Upper lobe of left lung (tissue), 6 donors: ENCODE measurements at places on chromosomes 2 and 18. TPM values are rescaled to one million over a fixed set of nuclear protein-coding genes. Genes with fewer than 3 reads are reported as not detected.

MOCOS gene
- 4.7 TPM for total RNA-seq

DNA sequence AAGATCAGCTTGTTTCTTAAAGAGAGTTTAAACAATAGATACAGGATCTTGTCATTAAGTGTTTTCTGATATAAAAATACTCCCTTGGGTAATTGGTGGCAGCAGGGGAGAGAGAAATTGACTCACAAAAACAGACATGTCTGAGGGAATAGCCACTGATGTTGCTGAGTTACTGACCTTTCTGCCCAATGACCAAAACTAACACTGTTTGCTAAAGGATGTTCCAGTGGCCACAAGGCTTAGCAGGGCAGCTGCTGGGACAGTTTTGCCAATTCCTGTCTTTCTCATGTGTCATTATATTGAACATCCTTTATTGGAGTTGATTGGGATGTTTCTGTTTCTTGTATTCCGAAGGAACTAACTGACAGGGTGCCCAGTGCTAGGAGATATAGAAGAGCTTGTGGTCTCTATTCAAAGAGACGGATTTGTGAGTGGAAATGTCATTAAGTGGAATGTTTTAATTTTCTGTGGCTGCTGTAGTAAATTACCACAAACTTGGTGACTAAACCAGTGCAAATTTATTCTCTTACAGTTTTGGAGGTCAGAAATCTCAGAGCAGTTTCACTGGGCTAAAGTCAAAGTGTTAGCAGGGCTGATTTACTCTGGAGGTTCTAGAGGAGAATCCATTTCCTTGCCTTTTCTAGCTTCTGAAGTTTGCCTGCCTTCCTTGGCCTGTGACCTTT is 124.8 kb upstream of the RMDN2 start:
- H3K36me3 ChIP-seq: no peaks in the 10 kb centered on the region
- H3K27ac ChIP-seq: no peak overlapping the region
- H3K27me3 ChIP-seq: no peaks in the 10 kb centered on the region
- no peak overlapping the region for H3K4me3 ChIP-seq

AUP1 gene
- 100.0 TPM for total RNA-seq

DNA sequence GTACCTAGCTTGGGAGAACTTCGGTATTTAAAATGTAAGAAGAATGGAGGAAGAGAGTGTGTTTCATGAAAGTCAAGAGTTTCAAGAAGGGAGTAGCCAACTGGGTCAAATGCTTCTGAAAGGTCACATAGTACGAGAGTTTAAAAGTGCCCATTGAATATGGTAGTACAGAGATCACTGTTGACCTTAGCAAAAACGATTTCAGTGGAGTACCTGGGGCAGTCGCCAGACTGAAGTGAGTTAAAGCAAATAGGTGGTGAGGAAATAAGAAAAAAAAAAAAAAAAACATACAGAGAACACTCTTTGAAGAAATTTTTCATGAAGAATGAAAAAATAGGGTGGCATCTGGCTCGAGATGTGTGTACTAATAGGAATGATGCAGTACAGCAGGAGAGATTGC is 11.5 kb downstream of the LIPT1 start:
- H3K4me3 ChIP-seq: no peak overlapping the region
- peaks cover 14% of the 10 kb centered on the region for H3K36me3 ChIP-seq
- H3K4me1 ChIP-seq: no peaks in the 10 kb centered on the region
- DNase-seq: peak; percentile 67

DNA sequence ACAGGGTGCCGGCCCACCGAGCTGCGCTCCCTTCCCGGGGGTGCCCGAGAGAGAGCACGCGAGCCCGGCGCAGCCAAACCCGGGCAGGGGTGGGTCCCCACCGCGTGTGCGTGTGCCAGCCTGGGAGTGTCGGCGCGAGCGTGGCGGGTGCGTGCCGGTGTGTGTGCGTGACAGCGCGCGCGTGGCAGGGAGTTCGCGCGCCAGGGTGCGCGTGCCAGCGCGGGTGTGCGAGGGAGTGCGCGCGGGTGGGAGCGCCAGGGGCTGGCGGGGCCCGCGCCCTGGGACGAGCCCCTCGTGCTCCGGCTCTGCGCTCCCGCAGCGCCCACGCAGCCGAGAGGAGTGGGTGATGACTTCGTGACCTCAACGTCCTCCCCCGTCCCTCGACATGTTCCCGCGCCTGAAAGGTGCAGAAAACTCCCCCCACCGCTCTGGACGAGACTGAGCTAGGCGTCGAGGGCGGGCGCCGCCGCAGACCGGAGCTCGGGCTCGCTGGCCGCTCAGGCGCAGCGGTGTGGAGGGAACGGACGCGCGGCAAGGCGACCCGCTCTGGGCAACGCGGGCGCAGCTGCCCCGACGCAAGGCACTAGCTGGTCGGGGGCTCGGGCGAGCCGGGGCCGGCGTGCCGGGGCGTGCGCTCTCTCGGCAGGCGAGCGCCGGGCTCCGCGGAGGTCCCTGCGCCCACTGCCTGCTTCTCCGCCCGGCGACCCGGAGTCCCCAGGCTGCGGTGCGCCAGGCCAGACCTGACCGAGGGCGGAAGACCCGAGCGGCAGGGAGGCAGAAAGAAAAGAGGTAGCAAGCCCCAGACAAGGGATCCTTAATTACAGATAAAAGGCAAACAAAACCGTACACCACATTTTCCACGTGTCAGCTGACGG is 582.8 kb downstream of the ZEB2 start:
- H3K27me3 ChIP-seq: no peaks in the 10 kb centered on the region
- DNase-seq: peak; percentile 89
- peak overlapping the region; percentile 86 for H3K27ac ChIP-seq
- H3K4me3 ChIP-seq: peak overlapping the region; percentile 53

GRCh38 chr18:62030091-62030985 is 137.5 kb upstream of the RNF152 start:
- no peak for DNase-seq
- no peaks in the 10 kb centered on the region for H3K4me1 ChIP-seq
- no peaks in the 10 kb centered on the region for H3K27me3 ChIP-seq
- H3K36me3 ChIP-seq: no peaks in the 10 kb centered on the region
- H3K27ac ChIP-seq: no peak overlapping the region
- H3K4me3 ChIP-seq: no peak overlapping the region

NYAP2 gene
- 2.4 TPM for total RNA-seq
